Left renal pelvis (tissue), 4 donors: ENCODE measurements at places on chromosomes 16 and 17. TPM values are rescaled to one million over a fixed set of nuclear protein-coding genes. Genes with fewer than 3 reads are reported as not detected.

- DNase-seq: no peak
These were observed 13.9 kb upstream of the MLLT6 start for GRCh38 chr17:38691154-38691553.

- no peak for DNase-seq
These were observed 2.2 kb downstream of the IL34 start for GRCh38 chr16:70648606-70649005.

- DNase-seq: no peak
These were observed 15.3 kb downstream of the NUFIP2 start for GRCh38 chr17:29278692-29279091.

GAST gene
- not detected for polyA plus RNA-seq
